ENCODE measurements at places on chromosomes 12 and 14.
A peak's percentile ranks its signal among the peaks of the same experiment; 100 is the strongest.

DNA sequence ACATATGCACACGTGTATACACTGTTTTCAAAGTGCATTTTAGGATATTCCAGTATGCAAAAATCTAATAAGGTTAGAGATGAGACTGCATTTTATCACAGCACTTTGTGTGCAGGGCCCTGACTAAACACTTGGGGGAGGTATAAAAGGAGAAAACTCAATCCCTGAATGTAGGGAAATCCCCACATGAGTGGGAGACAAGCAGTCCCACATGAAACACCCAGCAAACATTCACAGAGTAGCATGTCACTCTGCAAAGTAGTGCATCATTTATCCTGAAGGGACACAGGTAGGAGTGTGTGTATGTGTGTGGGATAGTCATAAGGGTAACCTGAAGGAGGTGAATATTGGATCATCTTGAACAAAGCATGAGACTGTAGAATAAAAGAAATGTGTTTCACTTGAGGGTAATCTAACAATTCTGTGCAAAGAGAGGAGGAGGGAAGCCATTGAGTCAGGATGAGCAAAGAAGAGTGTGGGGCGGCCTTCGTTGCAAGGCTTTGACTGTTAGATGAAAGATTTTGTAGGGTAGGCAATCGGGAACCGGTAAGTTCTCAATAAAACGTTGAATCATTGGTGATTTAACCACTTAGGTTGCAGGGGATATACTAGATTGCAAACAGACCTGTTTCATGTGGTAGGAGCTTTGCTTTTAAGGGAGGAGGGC is 2.9 kb downstream of the PRPF40B start:
- no peak for DNase-seq

DNA sequence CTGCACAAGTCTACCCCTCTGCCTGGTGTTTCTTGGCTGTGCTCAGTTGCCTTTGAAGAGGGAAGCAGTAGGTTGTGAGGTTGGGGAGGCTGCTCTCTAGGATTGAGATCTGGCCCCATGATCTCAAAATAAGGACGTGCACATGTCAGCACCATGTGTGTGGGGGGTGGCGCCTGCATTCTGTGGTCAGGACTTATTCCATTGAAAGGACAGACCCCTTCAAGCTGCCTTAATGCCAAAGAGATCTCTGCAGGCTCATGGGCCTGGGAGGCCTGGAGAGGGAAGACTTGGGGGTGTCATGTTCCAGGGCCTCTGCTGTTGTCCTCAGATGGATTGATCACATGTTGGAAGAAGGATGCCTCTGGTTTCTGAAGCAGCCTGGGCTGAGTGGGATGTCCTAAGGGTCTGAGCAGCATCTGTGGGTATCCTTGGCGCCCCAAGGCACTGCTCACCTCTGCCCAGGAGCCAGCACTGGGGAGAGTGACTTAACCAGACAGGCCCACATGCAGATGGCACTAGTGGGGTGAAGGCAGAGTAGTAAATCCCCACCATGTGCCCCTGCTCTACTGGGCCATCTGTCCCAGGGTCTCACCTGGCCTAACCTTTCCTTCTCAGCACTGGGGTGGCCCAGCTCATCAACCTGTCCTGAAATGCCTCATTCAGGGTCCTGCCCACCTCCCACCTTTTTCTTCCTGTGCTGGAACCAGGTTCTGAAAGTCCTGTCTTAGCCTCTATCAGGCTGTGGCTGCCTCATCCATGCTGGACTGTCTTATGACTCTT is 118.9 kb downstream of the ADGRD1 start:
- DNase-seq: peak; percentile 7

DNA sequence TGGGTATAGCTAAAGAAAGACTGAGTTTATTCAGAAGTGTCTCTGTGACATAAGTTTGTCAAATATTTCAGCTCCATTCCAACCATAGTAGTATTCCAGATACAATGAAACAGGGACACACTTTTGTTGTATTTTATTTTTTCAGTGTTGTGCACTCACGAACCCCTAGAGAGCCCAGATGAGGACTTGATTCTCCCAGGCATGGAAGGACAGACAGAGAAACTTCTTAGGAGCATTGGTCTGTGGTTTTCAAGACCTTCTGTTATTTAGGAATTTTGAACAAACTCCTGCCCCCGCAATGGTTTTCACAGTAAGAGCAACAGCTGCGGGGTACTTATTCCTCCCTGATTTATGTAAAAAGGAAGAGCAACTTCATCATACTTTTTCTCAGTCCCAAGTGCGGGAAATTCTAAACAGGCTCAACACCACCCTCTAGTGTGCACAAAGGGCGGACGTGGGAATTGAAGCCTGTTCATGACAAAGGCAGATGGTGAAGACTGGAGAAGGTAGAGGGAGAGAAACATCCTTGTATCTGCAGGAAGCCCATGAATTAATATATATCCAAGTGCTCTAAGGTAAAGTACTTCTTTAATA is 147.6 kb downstream of the PAH start:
- peak; percentile 15 for DNase-seq

DNA sequence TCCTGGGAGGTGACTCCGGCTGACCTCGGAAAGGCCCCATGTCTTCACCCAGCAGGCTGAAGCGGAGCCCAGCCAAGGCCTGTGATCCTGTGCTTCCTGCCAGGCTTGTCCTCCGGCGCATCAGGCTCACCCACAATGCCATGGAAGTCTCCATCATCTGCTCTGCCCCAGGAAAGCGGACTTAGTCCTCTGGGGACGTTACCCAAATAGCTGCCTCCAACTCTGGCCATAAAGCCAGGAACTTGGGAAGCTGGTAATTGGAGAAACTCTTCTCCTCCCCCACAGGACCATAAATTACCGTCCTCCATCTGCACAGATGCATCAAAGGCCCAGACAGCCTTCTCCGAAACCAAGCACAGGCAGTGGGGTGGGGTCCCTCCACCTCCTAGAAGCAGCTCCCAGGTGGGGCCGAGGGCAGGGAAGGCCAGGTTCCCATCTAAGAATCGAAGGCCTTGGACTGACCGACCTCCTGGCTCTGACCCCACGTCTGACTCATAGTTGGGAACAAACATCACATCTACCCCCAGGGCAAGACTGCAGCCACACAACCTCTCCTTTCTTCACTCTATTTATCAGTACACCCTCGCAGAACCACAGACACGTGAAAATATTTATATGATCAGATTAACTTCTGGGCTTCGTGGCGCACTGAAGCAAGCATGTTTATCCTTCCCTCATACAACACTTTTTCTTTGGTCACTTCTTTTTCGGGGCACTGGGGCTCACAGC is 56.4 kb downstream of the PITPNM2 start:
- DNase-seq: no peak

GRCh38 chr12:1918884-1919236 is 408 bp upstream of the CACNA2D4 start:
- DNase-seq: no peak

Measured in activated CD8-positive, alpha-beta memory T cell treated with anti-CD3 and anti-CD28 coated beads, Interleukin-2, amount 50 U/mL, for 4 hours (primary cell).